ENCODE measurements at places on chromosomes 5 and 9.

DNA sequence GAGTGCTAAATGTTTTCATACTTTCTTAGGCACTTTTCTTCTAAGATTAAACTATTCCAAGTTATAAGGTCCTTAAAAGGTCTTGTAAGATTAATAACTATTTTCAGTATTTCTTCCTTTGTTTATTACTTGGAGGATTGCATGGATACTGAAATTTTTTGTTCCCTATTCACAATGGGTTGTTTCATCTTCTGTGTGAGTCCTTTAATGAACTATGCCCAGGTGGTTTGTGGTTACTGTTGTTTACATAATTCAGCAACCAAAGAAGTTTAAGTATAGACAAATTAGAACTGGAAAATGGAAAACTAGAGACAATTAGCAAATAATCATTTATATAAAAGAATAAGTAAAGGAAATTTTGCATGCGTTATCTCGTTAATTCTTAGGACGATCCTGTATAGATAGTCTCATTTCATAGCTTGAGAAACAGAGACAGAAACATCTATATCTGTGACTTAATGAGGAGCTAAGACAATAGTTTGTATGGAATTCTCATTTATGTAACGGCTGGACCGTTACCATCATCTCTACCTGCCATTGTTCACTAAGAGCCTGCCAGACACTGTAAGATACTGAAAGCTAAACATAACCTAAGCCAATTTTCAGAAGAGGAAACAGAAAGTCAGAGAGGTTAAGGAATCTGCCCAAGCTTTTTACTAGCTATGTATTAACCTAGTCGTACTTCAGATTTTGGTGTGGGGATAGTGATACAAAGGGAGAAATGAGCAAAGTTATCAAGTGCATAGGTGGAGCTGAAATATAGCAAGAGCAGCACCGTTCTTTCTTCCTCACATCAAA, 148.2 kb downstream of the PAM start:
- no peak for DNase-seq

DNA sequence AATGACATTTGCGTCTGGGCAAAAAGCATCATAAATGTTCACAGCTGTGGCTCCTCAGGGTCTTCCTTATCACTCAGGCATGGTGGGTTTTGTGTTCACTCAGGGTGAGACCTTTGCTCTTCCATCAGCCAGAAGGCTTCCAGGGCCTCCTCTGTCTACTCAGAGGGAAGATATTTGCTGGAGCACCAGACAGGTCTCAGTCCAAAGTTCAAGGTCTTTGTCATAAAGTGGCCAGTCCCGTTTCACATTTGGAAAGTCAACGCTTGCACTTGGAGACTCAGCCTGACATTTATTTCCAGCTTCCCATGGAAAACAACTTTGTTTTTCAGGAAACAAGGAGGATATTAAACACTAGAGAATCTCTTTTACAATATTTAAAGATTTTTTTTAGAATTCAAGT, 12.2 kb upstream of the CARTPT start:
- DNase-seq, result no peak

GRCh38 chr5:59039296-59040023, 456.6 kb downstream of the RAB3C start:
- DNase-seq, result peak; percentile 93

DNA sequence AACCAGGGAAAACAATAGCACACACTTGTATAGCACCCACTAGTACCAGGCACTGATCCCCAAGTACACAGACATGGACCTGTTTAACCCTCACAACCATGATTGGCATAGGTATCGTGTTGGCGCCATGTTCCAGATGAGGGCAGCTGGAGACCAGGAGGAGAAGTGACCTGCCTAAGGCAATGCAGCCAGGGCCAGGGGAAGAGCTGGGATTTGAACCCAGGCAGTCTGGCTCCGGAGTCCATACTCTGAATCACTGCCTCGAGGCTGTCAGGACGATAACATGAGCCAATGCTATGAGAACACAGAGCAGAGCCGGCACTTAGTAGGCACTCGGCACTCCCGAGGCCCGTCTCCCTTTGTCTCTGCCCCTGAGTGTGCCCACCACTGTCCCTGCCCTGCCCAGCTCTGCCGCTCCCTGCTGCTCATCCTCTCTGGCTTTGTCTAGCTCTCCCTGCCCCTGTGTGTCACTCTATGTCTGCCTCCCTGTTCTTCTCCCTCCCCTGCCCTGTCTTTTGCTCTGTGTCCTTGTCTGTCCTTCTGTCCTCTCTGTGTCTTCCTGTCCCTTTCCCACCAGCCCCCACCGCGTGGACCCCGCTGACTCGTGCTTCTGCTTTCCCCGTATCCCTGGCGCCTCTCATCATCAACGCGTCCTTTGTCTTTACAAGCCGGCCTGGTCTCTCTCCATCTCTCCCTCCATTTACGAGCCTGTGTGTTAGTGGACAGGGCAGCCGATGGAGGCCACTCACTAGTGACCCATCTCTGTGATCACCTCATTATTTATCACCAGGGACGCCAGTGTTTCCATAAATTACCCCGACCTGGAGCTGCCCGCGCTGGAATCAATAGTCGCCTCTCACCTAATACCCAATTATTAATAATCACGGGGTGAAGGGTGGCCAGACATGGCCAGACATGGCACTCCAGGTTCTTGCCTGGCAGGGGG, 99.4 kb upstream of the MVB12B start:
- DNase-seq, result no peak

DNA sequence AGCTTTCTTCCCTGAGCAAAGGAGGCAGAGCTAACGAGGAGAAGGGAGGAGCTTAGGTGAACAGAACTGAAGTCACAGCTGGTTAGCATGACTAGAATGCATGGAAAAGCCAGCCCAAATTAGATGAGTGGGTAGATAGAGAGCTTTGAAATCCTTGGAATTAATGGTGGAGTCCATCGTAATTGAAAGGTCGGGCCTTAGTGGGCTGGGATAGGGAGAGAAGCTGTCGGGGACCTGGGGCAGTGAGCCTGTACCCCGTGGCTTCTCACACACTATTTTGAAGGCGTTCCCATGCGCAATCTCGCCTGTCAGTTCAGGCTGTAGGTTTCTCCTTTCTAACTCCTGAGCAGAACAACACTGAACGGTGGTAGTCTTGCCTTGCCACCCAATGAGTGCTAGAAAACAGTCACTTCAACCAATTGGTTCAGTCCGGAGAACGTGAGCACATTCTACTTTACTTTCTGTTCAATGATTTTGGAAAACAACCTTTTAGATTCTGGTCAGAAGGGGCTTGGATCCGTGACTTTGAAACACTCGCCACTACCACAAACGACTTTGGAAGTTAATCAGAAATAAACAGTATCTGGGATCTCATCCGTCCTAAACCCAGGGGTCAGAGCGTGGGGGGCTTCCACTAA, 655 bp upstream of the RAI14 start:
- DNase-seq, result peak; percentile 50

GRCh38 chr5:1007221-1007680, 1.4 kb upstream of the NKD2 start:
- no peak for DNase-seq

DNA sequence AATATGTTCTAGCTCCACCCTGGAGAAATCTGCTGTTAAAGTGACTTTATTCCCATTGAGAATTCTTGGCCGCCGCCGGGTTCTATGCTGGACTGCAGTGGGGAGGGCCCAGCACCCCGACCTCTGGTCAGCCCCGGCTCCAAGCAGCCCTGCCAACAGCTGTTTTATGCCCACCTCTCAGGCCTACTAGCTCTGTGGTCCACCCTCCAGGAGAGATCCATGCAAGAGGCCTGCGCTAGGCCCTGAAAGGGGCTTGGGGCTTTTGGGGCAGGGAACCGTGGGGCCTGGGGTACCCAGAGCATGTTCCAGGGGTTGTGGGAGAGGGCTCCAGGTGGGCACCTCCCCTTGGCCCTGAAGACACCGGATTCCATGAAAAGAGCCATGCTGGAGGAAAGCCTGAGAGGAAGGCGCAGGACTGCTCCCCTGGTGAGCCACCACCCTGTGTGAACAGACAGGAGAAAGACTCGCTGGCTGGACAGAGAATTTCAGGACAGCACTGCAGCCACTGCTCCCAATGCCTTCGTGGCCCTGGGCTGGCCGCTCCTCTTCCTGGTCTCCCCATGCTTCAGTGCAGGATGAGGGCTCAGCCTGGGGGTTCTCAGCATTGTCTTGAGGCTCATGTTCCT, 44.6 kb upstream of the RUFY1 start:
- no peak for DNase-seq

DNA sequence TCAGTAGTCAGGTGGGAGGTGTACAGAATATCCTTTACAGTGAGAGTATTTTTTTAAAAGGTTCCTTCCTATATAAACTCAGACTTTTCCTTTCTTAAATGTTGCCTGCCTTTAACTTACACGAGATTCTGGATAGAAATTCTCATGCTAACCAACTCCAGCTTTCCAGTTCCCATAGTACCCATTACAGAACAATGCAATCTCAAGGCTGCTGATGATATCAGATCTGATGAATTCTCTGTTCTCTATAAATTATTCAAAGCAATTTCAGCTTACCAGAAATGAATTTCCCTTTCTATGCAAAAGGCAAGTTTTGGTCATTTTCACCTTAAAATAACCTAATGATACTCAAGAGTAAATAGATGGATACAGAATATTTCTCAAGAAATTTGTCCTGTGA, 90.3 kb downstream of the NUDT12 start:
- no peak for DNase-seq

GRCh38 chr9:137745541-137745991, 126.8 kb downstream of the EHMT1 start:
- DNase-seq, result peak; percentile 8

DNA sequence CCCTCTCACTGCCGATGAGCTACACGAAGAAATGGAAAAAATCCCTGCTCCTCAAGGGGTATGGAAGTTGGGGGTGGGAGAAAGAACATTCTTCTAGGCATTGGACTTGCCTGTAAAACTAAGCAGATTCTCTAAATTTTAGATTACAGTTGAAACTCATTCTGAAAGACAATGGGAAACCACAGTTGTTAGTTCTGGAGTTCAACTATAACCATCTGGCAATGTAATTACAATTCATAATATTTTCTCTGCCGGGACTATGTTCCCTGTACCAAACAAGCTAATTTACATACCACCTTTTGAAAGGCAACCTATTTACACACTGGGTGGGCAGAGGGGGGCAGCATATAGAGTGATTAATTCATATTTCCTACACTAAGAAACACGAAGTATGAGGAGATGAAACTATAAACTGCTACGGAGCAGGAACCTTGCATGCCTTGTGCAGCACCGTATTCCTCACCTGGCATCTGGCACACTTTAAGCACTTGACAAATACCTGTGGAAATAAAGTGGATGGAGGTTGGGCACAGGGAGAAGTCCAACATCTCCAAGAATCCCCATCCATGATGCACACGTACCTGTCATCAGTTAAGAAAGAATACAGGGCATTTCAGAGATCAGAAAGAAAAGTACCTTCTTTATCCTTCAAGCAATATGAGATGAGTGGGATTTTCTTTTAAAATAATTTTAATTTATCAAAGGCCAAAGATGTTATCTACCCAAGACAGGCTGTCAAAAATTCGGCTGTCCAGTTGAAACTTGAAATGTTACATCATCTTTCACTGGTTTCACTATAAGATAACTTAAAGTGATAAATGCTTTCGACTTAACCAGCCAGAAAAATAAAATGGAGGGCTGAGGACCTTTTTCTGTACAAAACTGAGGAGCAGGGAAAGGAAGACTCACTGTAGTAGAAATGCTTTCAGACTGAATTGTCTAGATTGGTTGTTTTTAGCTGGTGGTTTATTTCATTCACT, 54.2 kb downstream of the SSBP2 start:
- no peak for DNase-seq

GRCh38 chr9:98187926-98188325, 4.5 kb downstream of the CORO2A start:
- no peak for DNase-seq

GRCh38 chr9:125432715-125433385, 171.2 kb downstream of the GAPVD1 start:
- no peak for DNase-seq

GRCh38 chr5:80916676-80917075, 43.5 kb upstream of the RASGRF2 start:
- DNase-seq, result no peak

DNA sequence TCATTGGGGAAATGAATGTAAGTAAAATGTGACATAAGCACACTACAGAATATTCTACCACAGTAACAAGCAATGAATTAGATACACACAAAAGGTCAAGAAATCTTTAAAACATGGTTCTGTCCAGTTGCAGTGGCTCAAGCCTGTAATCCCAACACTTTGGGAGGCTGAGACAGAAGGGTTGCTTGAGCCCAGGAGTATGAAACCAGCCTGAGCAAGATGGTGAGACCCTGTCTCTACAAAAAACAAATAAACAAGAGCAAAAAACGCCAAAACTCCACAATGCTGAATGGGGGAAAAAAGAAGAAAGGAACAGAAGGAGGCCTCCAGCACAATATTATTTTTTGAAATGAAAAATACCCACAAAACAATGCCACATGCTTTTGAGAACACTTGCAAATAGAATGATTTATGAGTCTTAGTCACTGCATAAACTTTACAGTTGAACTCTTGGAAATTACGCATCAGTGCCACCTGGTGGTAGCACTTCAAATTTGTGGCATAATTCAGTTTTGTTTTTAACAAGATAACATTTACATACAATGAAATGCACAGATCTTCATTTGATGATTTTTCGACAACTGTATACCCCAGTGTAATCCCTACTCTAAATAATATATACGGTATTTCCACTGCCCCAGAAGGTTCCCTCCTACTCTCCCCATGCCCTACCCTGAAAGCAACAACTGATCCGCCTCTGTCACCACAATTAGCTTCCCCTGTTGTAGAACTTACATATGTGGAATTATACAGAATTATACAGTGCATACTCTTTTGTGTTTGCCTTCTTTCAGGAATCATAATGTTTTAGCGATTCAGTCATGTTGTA, 14.4 kb upstream of the SPINK4 start:
- peak; percentile 74 for DNase-seq

DNA sequence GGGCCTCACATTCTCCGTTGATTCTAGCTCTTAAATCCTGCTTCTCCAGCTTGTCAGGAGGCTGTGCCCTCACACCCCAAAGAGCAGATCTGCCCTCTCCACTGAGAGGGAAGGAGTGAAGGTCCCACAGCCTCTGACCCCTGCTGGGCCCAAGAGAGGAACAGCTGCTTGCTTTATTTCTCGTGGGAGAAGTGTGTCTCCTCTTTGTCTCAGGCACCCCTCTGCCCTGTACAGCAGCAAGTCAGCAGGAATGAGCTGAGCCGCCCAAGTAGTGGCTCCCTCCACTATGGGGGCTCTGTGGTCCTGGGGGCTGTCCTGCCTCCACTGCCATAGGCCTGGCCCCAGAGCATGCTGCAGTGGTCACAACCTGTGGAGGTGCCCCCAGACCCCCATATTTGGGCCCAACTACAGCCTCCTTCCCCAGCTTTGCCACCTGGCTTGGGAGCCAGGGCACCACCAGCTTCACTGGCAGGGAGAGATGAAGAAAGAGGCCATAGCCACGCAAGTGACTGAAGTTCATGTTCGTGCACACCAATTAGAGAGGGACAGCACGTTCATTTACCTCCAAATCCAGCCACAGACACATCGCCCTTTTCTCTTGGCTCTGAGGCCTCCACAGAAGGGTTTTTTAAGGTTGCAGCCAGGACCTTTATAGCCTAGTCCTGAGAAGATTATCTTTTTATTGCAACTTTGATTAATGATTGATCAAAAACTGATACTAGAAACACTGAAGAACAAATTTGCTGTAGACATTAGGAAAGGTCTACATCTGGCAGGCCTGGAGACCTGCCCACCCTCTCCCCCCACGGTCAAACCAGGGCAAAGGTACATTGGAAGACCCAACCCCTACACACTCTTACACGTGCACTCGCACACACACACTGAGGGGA, 27.5 kb downstream of the IRF1 start:
- no peak for DNase-seq

- DNase-seq, result no peak
Measured at GRCh38 chr5:124180299-124180874, 566.1 kb downstream of the ZNF608 start.

GRCh38 chr5:39619168-39619818, 194.5 kb upstream of the DAB2 start:
- DNase-seq, result no peak
